ENCODE measurements at places on chromosomes 2 and 18. TPM values are rescaled to one million over a fixed set of nuclear protein-coding genes. Genes with fewer than 3 reads are reported as not detected.

Gene UGT1A6
- total RNA-seq = not detected

Gene CRYGD
- total RNA-seq = not detected

Gene ABCG5
- not detected for total RNA-seq

Gene DYNAP
- total RNA-seq = not detected

Gene SNED1
- 346 TPM for total RNA-seq

DNA sequence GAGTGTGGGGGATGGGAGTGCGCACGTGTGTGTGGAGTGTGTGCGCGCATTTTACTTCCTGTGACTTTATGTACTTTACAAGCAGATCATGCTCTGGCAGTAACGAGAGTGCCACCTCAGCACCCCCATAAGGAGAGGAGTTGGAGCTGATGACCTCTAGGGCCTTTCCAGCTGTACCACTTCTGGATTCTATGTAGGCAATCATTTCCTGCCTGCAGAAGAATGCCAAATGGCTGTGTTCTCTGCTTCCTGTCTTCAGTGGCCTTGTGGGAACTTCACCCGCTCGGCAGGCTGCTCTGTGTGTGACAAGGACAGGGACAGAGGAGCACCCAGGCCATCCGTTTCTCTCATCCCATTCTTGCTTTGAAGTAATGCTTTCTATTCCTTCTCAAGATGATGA, 22.8 kb upstream of the ZNF385B start:
- no peak for DNase-seq

- DNase-seq = no peak
These were observed 5.2 kb downstream of the BCS1L start for GRCh38 chr2:218664653-218665052.

GRCh38 chr2:47222826-47223554, 67.9 kb upstream of the STPG4 start:
- DNase-seq = no peak

- no peak for DNase-seq
These were observed 172.6 kb upstream of the PID1 start for GRCh38 chr2:229443546-229444268.

- no peak for DNase-seq
These were observed 54.7 kb downstream of the CCDC68 start for GRCh38 chr18:54904581-54904980.

- DNase-seq = no peak
These were observed 223.7 kb upstream of the RAB6C start for GRCh38 chr2:129755786-129756185.

All from B cell (primary cell).